ENCODE measurements at places on chromosomes 5 and 9.

DNA sequence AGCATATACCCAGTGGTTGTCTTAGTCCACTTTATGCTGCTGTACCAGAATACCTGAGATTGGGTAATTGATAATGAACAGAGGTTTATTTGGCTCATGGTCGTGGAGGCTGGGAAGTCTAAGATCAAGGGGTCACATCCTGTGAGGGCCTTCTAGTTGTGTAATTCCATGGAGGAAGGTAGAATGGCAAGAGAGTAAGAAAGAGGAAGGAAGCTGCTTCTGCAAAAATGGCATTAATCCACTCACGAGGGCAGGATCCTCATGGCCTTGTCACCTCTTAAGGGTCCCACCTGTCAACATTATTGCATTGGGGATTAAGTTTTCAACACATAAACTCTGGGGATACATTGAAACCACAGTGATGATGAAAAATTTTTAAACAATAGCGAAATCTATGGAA lies 17.0 kb downstream of the BTNL8 start:
- DNase-seq = no peak

GRCh38 chr5:80035839-80036238 lies 691 bp downstream of the THBS4 start:
- DNase-seq = no peak

DNA sequence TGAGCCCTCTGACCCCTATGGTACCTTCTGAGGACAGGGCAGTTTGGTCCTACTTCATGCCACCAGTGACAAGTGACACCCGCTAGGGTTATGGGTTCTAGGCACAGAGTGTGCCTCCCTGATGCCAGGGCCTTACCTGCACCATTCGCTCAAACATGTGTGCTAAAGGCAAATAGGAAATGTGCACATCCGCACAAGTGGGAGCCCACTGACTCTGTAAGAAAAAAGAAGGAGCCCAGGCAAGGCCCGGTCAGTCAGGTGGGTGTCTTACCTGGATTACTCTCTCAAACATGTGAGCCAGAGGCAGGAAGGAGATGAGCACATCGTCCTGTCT lies 29.1 kb upstream of the MEIKIN start:
- DNase-seq = no peak

DNA sequence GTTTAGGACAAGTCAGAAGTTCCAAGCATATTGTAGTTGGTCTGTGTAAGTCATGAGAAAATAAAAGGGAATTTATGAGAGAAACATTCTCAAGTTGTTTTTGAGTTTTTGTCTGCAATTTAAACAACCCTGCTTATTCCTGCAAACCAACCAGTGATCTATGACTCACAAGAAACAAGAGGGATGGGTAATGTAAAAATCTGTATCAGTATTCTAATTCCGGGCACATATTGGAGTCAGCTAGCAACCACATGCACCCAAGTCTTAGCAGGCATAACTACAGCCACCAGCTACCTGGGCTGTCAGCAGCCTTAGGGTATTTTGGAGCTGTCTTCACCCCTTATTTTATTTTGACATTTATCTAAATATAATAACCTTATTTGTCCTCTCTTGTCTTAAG lies 128.7 kb upstream of the APC start:
- no peak for DNase-seq

DNA sequence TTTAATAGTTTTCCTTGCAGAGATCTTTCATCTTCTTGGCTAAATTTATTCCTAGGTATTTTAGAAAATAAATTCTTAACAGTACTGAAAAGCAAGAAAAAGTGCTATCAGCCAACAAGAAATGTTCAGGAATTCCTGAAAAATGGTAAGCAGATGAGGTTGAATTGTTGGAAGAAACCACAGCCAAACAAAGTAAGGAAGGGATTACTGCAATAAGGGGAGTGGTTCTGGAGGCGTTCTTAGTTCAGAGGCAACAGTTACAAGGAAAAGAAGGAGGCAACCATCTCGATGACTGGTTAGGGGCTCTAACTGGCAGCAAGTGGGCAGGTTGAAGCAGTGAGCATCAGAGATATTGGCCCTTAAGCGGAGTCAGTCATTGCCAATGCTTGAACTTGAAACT lies 12.8 kb upstream of the OR13J1 start:
- no peak for DNase-seq

DNA sequence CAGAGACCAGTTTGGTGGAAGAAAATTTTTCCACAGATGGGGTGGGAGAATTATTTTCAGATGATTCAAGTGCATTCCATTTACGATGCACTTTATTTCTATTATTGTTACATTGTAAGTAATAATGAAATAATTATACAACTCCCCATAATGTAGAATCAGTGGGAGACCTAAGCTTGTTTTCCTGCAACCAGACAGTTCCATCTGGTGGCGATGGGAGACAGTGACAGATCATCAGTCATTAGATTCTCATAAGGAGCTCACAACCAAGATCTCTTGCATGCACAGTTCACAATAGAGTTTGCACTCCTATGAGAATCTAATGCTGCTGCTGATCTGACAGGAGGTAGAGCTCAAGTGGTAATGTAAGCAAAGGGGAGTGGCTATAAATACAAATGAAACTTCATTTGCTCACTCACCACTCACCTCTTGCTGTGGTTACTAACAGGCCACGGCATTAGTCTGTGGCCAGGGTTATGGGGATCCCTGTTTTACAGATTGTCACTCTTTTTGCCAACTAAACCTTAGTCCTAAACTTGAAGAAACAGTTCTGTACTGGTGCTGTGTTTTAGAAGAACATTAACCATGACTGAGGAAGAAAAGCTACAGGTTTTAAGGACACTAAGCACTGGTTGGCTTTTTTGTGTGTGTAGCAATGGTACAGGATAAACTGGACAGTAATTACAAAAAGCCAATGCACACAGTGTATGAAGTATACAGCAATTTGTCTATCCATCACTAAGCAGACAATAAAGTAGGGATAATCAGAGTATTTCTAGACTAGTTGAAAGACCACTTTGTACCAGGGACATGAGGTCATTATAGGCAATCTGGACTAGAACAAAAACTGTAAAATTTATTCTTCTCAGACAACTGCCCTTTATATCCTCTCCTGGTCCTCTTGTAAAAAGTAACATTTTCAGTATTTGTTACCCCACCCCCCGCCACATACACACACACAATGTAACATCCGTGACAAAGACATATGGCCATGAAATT lies 9.9 kb downstream of the TMEM232 start:
- DNase-seq = no peak

Data from HCT116 (cell line).